Ascending aorta (tissue), 2 donors: ENCODE measurements at places on chromosomes 16 and 17. TPM values are rescaled to one million over a fixed set of nuclear protein-coding genes. Genes with fewer than 3 reads are reported as not detected.

DNA sequence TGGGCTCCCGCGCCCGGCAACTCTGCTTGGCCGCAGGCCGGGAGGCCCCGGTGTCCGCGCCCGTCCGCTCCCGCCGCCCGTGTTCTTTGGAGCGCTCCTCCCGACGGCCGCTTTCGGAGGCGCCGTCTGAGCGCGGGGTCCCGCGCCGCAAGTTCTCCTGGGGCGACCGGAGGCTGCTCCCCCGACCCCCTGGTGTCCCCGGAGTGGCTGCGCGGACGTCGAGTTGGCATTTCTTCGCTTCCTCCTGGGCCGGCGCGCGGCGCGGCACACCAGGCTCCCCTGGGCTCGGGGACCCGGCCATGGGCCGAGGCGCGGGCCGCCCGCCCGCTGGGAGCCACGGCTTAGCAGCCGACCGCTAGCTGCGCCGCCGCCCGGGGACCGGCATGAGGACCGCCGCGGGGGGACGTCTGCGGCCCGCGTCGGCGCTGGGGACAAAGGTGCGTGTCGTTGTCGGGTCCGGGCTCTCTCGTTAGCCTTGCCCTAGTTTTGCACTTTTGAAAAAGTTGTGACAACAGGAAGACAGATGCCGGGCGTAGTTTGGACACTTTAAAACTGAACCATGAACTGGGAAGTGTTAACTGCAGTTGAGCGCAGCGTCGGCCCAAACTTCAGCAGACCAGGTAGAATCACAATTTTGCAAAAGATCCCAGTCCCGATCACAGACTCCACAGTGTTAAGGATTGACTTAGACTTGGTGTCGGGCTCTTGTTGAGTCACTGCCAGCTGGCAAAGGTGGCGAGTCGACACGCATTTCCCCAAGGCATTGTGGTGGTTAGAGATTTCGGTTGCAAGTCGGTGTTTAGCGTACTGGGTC lies 700 bp downstream of the UBN1 start:
- H3K4me3 ChIP-seq = peak overlapping the region; percentile 98
- no peaks in the 10 kb centered on the region for H3K27me3 ChIP-seq
- H3K36me3 ChIP-seq = peaks cover 21% of the 10 kb centered on the region
- DNase-seq = no peak
- peak overlapping the region; percentile 97 for H3K27ac ChIP-seq

- H3K36me3 ChIP-seq = no peaks in the 10 kb centered on the region
- no peaks in the 10 kb centered on the region for H3K27me3 ChIP-seq
- no peaks in the 10 kb centered on the region for H3K4me1 ChIP-seq
- DNase-seq = no peak
- H3K27ac ChIP-seq = no peak overlapping the region
These were observed 116.3 kb downstream of the AMFR start for GRCh38 chr16:56309008-56309407.

GRCh38 chr17:49986396-49987289 lies 8.4 kb downstream of the DLX3 start:
- H3K4me3 ChIP-seq = no peak overlapping the region
- no peaks in the 10 kb centered on the region for H3K36me3 ChIP-seq
- no peak for DNase-seq
- H3K4me1 ChIP-seq = peaks cover 4% of the 10 kb centered on the region
- no peaks in the 10 kb centered on the region for H3K27me3 ChIP-seq

GRCh38 chr17:14153374-14153773 lies 83.3 kb downstream of the CDRT15 start:
- H3K4me3 ChIP-seq = no peak overlapping the region
- no peaks in the 10 kb centered on the region for H3K4me1 ChIP-seq
- no peaks in the 10 kb centered on the region for H3K36me3 ChIP-seq
- H3K27me3 ChIP-seq = no peaks in the 10 kb centered on the region
- H3K27ac ChIP-seq = no peak overlapping the region

DNA sequence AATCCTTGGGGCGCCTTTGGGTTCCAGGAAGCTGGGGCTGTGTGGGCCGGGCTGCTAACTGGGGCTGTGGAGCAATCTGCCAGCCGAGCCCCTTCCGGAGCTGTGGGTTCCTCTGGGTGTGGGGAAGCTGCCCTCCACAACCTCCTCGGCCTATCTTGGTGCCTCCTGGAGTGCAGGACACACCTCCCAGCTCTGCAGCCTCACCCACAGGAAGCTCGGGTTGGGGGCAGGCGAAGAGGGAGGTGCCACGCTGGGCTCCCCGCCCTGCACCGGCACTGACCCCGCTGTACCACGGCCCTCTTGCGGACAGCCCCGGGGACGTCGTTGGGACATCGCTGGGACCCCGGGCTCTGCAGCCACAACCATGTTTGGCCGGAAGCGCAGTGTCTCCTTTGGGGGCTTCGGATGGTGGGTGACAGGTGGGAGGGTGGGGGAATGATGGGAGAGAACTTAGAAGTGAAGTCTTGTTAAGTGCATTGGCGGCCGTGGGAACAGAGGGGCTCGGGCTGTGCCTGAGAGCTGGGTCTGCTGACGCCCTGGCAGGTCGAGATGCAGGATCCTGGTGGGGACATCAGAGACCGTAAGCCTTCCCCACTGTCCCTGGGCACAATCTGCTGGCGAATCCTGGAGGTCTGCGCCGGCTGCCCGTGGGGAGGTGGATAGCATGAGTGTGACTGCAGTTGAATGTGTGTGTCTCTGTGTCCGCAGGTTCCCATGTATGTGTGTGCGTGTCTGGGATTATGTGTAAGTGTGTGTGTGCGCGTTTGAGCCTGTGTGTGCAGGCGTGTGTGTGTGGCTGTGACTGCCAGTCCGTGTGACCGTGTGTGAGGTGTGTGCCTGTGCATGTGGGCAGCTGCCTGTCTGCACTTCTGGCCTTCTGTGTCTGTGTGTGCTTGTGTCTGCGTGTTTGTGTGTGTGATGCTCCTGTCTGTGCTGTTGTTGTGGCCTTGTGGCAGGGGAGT lies at the start of gene RAP1GAP2:
RAP1GAP2 (plus strand) TSS at position 275 of the 962 bp plus-strand sequence; CDS start at position 365, 90 bp downstream.
- H3K27ac ChIP-seq = no peak within 1 kb of the TSS
- H3K4me1 ChIP-seq = no peaks in the 10 kb centered on the region
- DNase-seq = no peak

DNA sequence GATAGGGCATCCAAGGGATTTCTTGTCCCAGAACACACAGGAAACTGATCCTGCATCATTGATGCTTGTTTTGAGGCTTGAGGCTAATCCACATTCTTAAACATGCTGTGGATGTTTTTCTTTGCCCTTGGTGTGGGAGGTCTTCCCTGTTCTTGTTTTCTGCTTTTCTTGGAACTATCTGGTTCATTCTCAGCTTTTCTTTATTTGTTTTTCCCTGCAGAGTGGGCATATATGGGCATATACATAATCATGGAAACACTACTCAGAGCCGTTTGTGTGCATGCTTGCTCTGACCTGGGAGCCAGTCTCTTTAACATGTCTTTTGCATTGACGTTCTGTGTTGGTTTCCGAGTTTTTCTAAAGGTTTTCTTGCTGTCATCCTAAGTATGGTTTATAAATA lies 300.0 kb downstream of the SNX29 start:
- no peak overlapping the region for H3K4me3 ChIP-seq
- H3K27me3 ChIP-seq = no peaks in the 10 kb centered on the region
- no peak overlapping the region for H3K27ac ChIP-seq
- DNase-seq = no peak
- H3K4me1 ChIP-seq = peaks cover 5% of the 10 kb centered on the region

GRCh38 chr16:46638947-46639925 lies 18.1 kb upstream of the SHCBP1 start:
- no peaks in the 10 kb centered on the region for H3K27me3 ChIP-seq
- no peak overlapping the region for H3K27ac ChIP-seq
- H3K4me3 ChIP-seq = no peak overlapping the region
- DNase-seq = no peak
- no peaks in the 10 kb centered on the region for H3K36me3 ChIP-seq

- H3K4me1 ChIP-seq = no peaks in the 10 kb centered on the region
- H3K27me3 ChIP-seq = no peaks in the 10 kb centered on the region
- no peak for DNase-seq
- no peak overlapping the region for H3K27ac ChIP-seq
These were observed 76.9 kb downstream of the ARHGAP44 start for GRCh38 chr17:12866244-12866643.

GRCh38 chr17:7586673-7587419 lies 3.0 kb downstream of the SOX15 start:
- peaks cover 22% of the 10 kb centered on the region for H3K4me1 ChIP-seq
- peaks cover 9% of the 10 kb centered on the region for H3K36me3 ChIP-seq
- no peak overlapping the region for H3K27ac ChIP-seq

GRCh38 chr16:7268182-7268581 lies 64.5 kb upstream of the RBFOX1 start:
- H3K27ac ChIP-seq = no peak overlapping the region
- DNase-seq = no peak
- no peaks in the 10 kb centered on the region for H3K27me3 ChIP-seq
- H3K4me3 ChIP-seq = no peak overlapping the region
- no peaks in the 10 kb centered on the region for H3K4me1 ChIP-seq

GRCh38 chr17:2235792-2236366 lies 67.7 kb downstream of the SMG6 start:
- H3K27ac ChIP-seq = peak overlapping the region; percentile 73
- H3K36me3 ChIP-seq = no peaks in the 10 kb centered on the region
- no peak overlapping the region for H3K4me3 ChIP-seq
- DNase-seq = no peak

DNA sequence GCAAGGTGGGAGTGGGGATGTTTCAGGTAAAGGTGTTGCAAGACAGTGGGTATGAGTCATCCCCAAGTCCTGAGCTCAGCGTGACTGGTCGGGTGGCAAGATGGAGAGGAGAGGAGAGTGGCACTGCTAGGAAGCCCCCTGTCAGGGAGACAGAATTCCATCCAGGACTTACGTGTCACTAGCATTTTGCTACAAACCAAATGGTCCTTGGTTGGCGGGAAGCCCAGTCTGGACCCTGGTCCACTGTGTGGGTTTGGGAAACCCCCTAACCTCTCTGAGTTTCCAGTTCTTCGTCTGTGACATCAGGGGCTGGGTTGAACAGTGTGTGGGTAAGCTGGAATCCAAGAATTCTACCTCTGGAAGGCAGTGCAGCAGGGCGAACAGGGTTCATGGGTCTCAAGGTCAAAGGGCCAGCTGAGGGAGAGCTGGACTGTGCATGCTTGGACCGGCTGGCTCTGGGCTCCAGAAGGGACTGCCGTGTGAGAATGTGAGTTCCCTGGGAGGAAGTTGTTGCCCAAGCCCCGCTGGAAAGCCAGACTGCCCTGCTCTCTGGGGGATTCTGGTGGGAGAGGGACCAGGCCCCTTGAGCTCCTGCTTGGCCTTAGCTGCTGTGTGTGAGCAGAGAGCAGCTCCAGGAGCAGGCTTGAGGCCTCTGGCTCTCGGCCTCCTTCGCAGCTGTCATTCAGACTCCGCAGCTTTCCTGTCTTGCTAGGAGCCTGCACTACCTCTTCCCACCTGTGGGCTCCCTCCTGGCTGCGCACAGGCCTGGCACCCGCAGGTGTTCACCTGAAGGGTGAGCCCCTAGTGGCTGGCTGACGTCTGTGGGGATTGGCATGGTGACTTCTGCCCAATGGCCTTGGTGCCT lies 84.6 kb downstream of the NT5M start:
- H3K27me3 ChIP-seq = no peaks in the 10 kb centered on the region
- DNase-seq = no peak

DNA sequence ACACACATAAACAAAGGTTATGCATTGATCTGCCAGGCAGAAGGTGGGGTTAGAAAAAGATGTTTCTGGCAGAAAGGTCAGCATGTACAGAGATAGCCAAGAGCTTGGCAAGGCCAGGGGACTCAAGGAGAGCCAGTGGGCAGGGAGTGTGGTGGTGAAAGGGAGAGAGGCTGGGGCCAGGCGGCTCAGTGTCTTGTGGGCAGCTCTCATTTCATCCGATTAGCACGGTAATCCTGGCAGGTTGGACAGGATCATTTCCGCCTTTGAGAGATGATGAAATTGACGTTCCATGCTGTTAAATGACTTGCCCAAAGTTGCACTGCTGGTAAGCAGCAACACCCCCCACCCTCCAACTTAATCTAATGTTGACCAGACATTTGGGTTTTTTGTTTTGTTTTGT lies 3.6 kb downstream of the CHD9 start:
- H3K27ac ChIP-seq = no peak overlapping the region
- H3K4me3 ChIP-seq = no peak overlapping the region
- no peak for DNase-seq
- H3K27me3 ChIP-seq = no peaks in the 10 kb centered on the region
- peaks cover 11% of the 10 kb centered on the region for H3K4me1 ChIP-seq

- DNase-seq = no peak
- H3K27me3 ChIP-seq = no peaks in the 10 kb centered on the region
- no peak overlapping the region for H3K4me3 ChIP-seq
- H3K4me1 ChIP-seq = no peaks in the 10 kb centered on the region
- H3K36me3 ChIP-seq = peaks cover 6% of the 10 kb centered on the region
These were observed 34.2 kb downstream of the TXNDC11 start for GRCh38 chr16:11708421-11708820.

DNA sequence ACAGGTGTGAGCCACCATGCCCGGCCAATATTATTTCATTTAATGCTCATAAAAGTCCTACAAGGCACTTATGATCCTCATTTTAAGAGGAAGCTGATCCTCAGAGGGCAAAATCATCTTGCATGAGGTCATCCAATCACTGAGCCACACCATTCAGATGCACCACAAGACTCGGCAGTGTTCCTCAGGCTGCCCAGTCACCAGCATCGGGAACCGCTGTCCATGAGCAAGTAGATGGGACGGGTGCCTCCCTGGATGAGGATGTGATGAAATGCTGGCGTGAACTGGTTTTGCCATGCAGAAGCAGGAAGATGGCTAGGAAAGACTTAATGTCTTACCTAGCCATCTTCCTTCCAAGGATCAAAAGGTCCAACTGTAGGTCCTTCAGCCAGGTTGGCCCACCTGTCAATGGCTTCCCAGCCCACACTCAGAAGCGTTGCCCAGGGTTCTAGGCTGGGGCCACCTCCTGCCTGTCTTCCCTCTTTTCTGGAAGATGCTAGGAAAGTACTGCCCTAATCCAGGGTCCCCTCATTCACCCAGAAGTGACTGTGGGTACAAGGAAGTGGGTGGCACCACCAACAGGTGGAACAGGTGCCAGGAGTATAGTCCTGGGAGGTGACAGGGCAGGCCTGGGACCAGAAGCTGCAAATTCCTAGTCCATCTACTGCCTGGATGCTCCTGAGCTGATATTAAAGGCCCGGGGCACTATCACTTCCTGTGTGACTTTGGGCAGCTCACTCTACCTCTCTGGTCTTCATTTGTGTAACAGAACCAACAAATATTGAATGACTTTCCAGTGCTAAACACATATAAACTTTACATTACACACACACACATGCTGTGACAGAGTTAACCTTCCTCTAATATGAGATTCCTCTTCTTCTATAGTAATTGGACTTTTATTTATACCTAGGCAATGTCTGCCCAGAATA lies 32.2 kb upstream of the CRYBA1 start:
- no peak overlapping the region for H3K4me3 ChIP-seq
- H3K27ac ChIP-seq = no peak overlapping the region
- no peaks in the 10 kb centered on the region for H3K27me3 ChIP-seq
- H3K4me1 ChIP-seq = peaks cover 10% of the 10 kb centered on the region

- H3K4me3 ChIP-seq = no peak overlapping the region
- H3K27ac ChIP-seq = no peak overlapping the region
- H3K27me3 ChIP-seq = no peaks in the 10 kb centered on the region
These were observed 7.9 kb upstream of the TMEM88 start for GRCh38 chr17:7846765-7847661.

The TMEM238L gene
- total RNA-seq = not detected

The HAS3 gene
- not detected for total RNA-seq

The CLDN6 gene
- not detected for total RNA-seq

The GRB2 gene
- 65.7 TPM for total RNA-seq

The SLC46A1 gene
- total RNA-seq = 9.7 TPM

The EVPL gene
- not detected for total RNA-seq

The NEK8 gene
- total RNA-seq = 3.2 TPM

The TBC1D3 gene
- total RNA-seq = not detected

The CCDC154 gene
- not detected for total RNA-seq

The OTOP3 gene
- not detected for total RNA-seq

The MED31 gene
- total RNA-seq = not detected

The SLC13A2 gene
- total RNA-seq = not detected
